Hematopoietic multipotent progenitor cell treated with erythropoietin and hydrocortisone succinate and interleukin-3 and kit ligand, for 15 days (in vitro differentiated cells): ENCODE measurements at places on chromosomes 11 and 22.

DNA sequence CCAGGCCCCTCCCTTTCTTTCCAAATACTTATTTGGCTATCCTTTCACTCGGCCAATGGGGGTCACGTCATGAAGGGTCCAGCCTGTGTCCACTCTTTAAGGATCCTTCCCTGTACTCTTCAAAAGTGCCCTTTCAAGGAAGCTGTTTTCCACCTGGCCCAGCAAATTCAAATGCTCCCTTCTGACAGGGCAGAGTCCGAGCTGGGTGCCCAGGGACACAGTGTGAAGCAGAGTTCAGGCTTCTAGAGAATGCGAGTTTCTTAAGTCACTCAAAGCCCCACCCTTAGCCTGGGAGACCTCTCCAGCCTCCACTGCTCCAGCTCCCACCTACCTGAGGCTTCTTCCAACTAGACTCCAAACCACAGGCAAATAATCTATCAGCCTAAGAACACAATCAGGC, 5.5 kb upstream of the APOA1 start:
- DNase-seq: no peak

GRCh38 chr22:19659805-19660345, 54.4 kb upstream of the SEPTIN5 start:
- no peak for DNase-seq

DNA sequence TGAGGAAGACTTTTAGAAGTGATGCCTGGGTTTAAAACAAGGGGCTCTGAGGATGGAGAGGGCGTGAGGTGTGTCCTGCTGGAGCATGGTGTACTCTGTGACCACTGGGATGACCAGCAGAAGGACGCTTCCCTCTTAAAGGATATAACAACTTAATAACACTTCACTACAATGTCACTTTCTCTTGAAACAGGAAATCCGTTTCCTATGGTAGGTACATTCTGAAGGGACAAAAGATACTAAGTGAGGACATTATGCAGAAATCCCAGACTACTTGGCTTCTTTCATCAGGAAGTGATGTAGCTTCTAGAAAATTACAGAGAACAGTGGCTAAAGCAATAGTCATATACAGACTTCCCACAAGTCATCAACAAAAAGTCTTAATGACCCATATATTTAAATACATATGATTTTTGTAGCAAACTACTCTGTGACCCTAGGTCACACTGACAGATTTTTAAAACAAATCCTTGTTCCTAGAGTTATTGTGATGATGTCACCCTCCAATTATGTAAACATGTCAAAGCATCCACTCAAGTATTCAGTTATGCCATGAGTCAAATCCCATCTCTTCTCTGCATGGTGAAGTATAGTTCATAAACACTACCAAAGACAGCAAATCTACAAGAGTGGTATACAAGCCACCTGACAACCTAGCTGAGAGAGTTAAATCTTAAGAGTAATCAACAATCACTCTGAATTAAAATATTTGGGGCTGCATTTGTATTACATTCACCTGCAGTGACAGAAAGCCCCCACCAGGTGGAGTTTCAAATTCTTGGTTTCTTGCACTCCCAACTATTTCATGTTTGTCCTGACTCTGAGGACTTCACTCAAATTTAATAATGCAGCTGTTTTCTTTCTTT, 32.8 kb downstream of the PITPNB start:
- peak; percentile 68 for DNase-seq

GRCh38 chr11:64245797-64246620, 734 bp downstream of the PPP1R14B start:
- peak; percentile 52 for DNase-seq
